ENCODE measurements at places on chromosomes 7 and 10.
A peak's percentile ranks its signal among the peaks of the same experiment; 100 is the strongest.

GRCh38 chr10:80137031-80137862 lies 4.7 kb downstream of the PLAC9 start:
- DNase-seq, result peak; percentile 83

DNA sequence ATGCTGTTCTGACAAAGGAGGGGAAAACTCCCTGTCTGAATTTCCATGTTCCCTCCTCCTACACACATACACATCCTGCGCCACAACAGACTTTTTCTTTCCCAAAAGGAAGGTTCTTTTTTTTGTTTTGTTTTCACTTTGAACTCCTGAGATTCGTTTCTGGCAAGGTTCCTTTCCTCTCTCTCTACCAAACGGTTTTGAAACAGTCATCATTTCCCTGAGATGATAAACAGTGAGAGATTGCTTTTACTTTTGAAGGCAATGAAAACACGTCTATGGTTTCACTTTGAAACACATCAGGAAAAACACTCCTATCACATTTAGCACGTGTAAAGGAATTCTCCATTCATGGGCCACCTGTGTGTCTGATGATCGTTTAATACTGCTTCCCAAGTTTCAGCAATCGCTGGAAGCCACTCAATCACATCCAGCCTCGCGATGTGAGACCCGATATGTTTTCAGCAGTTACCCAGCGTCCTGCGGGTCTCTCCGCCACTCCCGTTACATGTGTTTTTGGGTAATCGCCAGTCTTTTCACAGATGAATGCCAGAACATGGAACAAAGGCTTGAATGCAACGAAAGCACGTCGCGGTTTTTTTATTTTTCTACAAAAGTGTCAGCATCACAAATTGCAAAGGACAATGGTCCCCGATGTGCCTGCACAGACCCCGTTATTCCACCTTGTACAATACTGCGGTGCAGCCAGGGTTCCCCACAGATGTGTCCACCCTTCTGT lies 62.8 kb upstream of the CUX1 start:
- DNase-seq, result peak; percentile 67

DNA sequence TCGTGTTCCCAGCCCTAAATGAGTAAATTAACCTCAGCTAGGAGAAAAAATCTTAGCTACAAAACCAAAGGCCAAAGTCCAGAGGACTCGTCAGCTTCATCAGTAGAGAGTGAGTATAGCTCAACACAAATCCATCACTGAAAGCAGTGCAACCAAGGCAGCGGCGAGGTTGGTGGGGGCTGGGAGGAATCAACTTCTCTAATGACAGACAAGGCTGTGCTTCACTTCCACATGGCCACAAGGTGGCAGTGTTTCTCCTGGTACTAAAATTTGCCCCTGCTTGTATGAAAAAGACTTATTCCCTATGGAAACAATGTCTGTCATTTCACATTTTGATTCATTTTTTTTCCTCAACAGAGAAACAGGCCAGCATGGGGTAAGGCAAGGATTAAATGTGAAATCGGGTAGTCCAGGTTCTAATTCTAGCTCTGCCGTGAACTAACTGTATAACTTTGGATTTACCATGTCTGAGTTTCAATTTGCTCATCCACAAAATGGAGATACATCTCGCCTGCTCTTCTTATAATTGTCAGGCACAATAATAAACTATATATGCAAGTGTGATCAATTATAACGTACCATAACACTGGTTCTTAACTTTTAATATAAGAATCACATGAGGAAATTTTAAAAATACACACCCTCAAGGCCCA lies 39.3 kb downstream of the FAS start:
- DNase-seq, result peak; percentile 92

GRCh38 chr7:150931199-150931869 lies 46.8 kb downstream of the KCNH2 start:
- DNase-seq, result no peak

GRCh38 chr10:82558014-82558607 lies 683.1 kb downstream of the NRG3 start:
- no peak for DNase-seq

DNA sequence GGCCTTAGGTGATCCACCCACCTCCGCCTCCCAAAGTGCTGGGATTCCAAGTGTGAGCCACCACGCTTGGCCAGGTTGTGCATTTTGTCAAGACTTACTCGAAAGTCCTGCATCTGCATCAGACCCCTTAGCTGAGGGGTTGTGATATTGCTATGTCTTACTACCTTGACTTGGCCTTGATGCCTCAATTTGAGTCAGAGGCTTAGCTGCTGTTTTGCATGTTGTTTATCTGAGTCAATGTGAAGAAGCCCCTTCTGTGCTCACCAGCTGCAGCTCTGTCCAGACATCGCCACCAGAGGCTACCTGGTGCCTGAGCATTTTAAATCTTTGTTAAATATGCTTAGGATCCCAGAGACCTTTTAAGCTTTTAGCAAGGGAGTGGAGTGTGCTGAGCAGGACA lies 18.1 kb downstream of the UBE2D4 start:
- DNase-seq, result no peak

GRCh38 chr10:66513504-66513903 lies 412.3 kb upstream of the LRRTM3 start:
- no peak for DNase-seq

GRCh38 chr7:151883857-151884256 lies 6.9 kb upstream of the PRKAG2 start:
- no peak for DNase-seq

GRCh38 chr10:126661356-126661755 lies 9.1 kb downstream of the C10orf90 start:
- no peak for DNase-seq

Data from adipocyte (in vitro differentiated cells).